Esophagus squamous epithelium (tissue), 5 donors: ENCODE measurements at places on chromosomes 16 and 17.

- DNase-seq: no peak
These were observed 207.0 kb downstream of the MSI2 start for GRCh38 chr17:57463103-57463885.

GRCh38 chr17:16294560-16294959 is 58.7 kb downstream of the CENPV start:
- DNase-seq: no peak

- DNase-seq: no peak
These were observed 15.2 kb downstream of the ARHGAP23 start for GRCh38 chr17:38443356-38444031.

- DNase-seq: no peak
These were observed 28.2 kb upstream of the CCL1 start for GRCh38 chr17:34391241-34391640.

GRCh38 chr16:3906363-3906762 is 25.9 kb upstream of the CREBBP start:
- no peak for DNase-seq

DNA sequence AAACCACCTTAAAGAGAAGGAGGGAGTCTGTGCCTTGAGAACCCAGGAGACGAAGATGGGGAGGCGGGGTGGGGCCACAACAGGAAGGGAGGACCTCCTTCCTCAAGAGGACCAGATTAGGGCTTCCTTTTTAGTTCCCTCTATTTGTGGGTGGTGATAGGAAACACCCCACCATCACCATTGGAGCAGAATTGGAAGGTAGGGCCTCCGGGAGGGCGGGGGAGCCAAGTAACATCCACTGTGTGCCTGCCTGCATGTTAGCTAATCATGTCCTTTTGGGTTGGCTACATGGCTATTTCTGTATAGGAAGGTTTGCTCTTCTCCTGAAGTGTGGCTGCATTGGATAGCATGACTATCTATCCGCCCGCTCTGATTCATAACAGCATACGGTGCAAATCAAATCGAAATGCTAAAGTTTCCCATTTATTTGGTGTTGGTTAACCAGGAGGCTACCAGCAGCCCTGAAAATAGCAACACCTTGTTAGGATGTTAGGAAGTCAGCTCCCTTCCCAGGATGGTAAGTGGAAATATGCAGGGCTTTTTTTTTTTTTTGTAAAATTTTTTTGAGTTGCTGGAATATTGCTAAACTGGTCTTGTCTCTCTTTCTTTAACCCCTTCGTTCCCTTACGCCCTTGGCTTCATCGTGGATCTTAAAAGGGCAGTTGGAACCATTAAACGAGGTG is 4.2 kb downstream of the SYT17 start:
- no peak for DNase-seq

GRCh38 chr16:82337355-82337754 is 167.3 kb upstream of the MPHOSPH6 start:
- no peak for DNase-seq

DNA sequence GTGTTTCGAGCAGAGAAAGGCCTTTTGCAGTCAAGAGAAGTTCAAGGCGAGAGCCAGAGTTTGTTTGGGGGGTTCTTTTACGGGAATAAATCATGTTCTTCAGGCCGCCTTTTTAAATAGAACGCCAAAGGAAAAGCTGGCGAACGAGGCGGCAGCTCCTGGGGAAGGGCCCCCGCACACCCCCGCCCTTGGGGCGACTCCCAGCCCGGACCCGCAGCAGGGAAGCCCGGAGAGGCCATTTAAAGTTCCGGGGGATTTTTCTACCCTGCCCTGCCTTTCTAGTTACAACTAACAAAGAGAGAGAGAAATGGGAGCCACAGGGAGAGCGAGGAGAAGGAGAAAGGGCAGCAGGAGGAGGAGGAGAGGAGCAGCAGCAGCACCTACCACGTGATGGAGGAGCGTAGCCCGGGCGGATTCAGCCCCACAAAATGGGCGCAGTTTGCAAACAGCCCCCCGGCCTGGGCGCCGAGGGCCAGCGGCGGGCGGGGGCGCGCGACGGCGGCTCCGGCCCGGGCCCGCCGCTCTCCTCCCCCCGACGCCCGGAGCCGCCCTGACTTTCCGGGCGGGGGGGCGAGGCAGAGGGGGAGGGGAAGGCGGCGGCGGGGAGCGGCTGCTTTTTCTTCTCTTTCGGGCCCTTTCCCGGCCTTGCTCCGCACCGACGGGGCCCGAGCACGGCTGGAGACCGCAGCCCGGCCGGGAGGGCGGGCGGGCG is 634 bp downstream of the KANSL1 start:
- DNase-seq: no peak

DNA sequence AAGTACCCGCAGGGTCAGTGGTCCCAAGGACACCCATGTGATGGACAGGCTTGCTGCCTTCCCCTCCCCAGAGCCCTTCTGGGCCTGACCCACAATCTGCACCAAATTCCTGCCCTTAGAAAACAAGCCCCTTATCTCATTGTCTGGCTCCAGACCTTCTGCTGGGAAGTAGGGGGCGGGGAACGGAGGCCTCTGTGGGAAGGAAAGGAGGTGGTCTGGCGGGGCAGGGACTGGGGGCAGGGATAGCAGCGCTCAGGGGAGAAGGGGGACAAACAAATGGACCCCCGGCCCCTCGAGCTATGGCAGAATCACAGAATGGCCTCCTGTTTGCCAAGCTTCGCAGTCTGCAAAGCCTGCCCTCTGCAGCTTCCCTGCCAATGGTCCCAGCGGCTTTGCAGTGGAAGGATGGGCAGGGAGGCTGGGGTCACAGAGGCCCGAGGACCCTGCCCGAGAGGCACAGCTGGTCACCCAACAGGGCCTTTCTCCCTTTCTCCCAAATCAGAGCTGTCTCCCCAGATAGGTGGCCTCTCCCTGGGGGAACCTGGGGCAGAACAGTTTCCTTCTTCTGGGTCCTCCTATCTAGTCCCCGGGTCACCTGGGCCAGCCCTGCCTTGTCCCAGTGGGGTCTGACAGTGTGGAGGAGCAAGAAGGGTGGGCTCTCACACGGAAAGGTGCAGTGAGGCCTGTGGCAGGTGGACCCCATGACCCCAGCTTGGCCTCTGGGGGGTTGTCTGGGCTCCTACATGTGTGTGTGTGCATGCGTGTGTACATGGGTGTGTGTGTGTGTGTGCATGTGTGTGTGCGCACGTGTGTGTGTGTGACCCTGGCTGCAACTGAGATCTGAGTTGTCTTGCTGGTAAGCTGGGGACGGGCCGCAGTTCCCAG is 25.5 kb downstream of the TMEM235 start:
- DNase-seq: no peak

DNA sequence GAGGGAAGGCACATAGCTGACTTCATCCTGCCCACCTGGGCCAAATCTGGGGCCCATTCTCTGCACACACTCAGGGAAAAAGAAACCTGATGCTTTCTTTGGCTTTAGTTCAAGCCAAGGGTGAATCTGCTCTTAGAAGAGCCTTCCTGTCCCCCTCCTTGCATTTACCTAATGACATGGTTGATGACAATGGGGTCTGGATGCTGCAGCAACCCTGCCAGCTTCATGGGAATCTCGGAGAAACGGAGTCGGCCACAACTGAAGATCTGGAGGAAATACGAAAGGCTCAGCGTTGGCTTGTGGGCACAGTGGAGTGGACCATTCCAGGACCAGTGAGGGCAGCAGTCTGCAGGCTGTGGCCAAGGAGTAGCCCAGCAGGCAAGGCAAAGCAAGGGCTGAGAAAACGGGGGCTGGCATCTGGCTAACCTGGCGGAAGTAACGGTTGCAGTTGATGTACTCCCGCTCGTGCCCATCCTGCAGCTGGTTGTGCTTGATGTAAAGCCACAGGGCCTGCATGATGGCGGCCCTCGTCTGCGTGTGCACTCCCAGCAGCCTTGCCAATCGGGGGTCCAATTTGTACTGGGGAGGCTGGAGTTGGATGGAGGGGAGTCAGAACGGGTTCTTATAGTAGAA is 6.4 kb upstream of the FTSJ3 start:
- no peak for DNase-seq

DNA sequence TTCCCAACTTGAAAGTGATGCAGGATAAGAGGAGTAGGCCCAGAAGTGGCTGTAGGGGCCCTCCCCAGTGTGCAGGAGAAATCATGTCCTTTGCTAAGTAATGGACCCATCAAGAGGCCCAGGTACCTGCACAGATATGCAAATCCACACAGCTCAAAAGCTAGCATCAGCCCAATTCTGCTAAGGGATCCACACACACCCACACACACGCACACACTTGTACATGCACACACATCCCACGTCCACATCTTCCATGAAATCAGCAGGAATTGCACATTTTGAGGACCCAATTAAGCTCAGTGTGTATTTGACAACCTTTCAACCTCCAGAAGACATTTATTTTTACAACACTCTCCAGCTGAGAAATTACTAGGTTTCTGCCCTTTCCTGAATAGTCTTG is 184.8 kb downstream of the C16orf78 start:
- no peak for DNase-seq

- DNase-seq: no peak
These were observed 83.8 kb downstream of the GNAO1 start for GRCh38 chr16:56275076-56275475.

DNA sequence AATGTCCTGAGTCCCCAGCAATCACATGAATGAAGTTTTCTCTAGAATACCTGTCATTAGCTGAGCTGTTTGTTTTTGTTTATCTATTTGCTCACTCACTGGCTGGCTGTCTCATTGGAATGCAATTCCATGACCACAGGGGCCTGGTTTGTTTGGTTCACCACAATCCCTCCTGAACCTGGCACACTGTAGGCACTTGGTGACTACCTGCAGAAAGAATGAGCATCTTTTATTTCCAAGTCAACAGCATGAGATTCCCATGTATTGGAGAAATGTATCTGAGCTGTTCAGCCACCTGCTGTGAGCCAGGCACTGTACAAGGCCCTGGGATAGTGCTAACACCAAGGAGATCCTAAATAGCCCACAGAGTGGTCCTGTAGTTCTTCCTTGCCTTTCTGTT is 345.1 kb downstream of the XYLT1 start:
- DNase-seq: no peak

DNA sequence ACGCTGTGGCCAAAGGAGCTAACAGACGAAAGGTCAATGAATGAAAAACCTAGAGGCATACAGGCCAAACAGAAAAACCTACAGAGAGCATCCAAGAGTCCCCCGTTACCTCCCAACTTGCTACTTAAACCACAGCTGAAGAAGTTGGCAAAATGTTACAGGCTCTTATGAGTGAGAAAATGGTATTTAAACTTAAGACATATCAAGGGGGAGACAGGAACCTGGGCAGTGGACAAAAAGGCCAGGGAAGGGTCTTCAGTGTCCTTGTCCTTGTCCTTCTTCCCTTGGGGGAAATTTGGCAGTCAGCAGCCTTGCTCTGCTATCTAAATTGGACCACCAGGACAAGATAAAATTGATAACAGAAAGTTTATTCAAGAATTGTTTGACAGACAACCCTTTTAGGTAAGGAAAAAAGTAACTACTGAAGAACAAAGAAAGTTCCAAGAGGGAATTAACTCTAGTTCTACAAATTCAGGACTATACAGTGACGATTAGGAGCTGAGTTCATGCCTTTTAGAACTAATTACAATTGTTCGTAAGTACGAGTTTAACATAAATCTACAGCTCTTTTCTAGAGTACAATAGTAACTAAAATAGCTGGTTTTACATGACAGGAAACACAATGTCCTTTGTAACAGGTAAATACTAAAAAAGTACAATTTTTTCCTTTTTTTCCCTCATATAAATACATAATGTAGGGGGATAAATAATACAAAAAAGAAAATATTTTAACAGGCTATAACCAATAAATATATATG is 3.8 kb upstream of the HOXB2 start:
- no peak for DNase-seq

DNA sequence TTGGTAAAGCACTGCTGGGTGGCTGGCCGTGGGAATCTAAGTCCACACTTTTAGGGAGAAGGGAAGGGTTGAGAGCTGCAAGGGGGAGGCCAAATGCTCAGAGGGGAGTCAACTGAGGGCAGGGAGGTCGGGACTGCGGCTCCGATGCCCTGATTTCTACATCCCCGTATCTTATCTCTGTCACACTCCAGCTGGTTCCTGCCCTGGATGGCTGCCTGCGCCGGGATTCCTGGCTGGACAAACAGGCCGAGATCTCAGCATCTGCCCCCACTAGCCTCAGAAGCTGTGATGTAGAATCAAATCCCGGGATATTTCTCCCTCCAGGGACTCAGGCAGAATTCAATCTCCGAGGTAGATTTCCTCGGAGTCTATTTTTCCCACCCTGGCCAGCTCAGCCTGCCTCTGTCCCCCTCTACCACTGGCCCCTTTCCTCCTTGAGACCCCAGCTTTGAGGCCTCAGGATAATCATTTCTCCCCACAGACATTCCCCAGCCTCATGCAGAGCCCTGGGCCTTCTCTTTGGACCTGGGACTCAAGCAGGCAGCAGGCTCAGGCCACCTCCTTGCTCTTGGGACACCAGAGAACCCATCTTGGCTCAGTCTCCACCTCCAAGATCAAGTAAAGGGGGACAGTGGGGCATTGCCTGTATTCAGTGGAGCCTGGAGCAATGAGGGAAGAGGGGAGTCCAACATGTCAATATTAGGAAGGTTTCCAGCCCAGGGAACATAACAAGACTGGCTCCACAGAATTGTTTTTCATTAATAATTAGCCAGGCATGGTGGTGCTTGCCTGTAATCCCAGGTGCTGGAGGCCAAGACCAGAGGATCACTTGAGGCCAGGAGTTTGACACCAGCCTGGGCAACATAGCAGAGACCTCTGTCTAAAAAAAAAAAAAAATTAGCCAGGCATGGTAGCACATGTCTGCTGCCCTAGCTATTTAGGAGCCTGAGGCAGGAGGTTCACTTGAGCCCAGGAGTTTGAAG is 1.8 kb downstream of the SHBG start:
- no peak for DNase-seq

DNA sequence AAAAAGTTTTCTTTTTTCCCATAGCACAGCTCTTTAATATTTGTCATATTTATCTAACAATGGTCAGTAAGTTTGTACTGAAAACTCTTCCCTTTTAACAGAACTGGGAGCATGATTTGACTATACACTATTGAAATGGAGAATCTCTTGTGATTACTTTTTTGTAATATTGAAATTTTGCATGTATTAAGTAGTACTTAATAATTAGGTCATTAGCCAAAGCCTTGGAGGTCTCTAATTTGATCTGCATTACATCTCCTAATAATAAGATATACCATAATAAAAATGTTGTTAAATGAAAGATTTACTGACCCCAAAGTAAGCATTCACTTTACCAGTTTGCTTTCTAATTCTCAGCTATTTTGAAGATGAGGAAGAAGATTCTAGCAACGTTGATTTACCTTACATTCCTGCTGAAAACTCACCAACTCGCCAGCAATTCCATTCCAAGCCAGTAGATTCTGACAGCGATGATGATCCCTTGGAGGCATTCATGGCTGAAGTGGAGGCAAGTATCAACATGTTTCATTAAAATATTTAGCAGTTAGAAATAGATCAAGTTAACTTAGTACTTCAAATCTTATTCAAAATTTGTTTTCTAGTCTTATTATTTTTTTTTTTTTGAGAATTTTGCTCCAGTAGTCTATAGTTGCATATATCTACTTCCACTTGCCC is 18.2 kb downstream of the DDX42 start:
- DNase-seq: no peak

- DNase-seq: no peak
These were observed 6.3 kb downstream of the TBC1D16 start for GRCh38 chr17:80029258-80029974.

- DNase-seq: no peak
These were observed 566.0 kb upstream of the PSMD7 start for GRCh38 chr16:73730481-73731090.

GRCh38 chr16:66273053-66273452 is 93.4 kb upstream of the CDH5 start:
- DNase-seq: no peak
